ENCODE measurements at places on chromosomes 13 and 19. TPM values are rescaled to one million over a fixed set of nuclear protein-coding genes. Genes with fewer than 3 reads are reported as not detected.

Gene ERICH4
- total RNA-seq, result not detected

Gene POU2F2
- total RNA-seq, result not detected

Gene REEP6
- total RNA-seq, result 13.0 TPM

Gene CGB2
- not detected for total RNA-seq

DNA sequence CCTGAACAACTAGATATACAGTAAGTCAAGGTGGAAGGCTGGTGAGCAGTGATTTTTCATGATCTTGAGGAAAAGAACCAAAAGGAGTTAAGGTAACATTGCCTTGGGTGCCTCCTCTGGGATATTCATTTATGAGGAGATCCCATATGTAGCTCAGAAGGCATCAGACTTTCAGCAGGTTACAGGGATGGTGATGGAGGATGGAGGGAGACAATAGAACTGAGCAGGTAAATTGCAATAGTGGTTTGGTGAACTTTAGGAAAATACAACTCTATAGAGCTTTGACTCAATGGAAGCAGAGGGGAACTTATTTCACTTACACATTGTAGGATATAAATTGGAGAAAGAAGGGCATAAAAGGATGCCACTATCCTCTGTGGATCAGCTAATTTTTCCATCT, 243.4 kb upstream of the SPRY2 start:
- no peak overlapping the region for H3K4me3 ChIP-seq
- H3K36me3 ChIP-seq, result no peaks in the 10 kb centered on the region
- DNase-seq, result no peak
- no peaks in the 10 kb centered on the region for H3K27me3 ChIP-seq
- H3K4me1 ChIP-seq, result no peaks in the 10 kb centered on the region

DNA sequence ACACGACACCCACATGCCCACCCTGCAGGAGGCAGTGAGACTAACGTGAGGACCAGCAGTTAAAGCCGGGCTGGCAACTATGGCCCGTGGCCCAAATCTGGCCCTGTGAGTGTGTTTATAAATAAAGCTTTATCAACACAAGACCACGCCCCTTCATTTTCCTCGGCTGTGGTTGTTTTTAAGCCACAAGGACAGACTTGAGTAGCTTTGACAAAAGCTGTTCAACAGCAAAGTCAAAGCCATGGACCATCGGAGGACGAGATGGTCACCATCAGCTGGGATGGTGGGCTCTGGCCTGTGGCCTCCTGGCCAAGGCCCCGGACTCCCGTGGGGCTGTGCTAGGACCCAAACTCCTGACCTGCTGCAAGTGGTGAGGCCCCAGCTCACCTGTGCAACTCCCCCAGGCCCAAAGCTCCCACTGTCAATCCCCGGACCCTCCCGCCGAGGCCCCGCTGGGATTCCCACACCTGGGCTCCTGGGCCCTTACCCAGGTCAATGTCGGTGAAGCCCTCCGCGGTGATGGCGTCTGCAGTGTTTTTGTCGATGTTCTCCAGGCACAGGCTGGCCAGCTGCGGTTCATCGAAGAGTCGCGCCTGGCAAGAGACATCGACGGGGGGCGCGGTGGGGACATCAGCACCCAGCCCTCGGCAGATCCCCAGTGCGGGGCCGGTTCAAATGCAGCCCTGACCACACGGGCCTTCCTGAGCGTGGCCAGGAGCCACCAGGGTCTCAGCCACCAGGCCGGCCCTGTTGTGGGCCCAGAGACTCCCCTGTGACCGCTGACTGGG, 25.1 kb downstream of the BTBD2 start:
- H3K36me3 ChIP-seq, result peaks cover 2% of the 10 kb centered on the region
- peak; percentile 26 for DNase-seq
- H3K4me3 ChIP-seq, result no peak overlapping the region
- no peaks in the 10 kb centered on the region for H3K4me1 ChIP-seq

DNA sequence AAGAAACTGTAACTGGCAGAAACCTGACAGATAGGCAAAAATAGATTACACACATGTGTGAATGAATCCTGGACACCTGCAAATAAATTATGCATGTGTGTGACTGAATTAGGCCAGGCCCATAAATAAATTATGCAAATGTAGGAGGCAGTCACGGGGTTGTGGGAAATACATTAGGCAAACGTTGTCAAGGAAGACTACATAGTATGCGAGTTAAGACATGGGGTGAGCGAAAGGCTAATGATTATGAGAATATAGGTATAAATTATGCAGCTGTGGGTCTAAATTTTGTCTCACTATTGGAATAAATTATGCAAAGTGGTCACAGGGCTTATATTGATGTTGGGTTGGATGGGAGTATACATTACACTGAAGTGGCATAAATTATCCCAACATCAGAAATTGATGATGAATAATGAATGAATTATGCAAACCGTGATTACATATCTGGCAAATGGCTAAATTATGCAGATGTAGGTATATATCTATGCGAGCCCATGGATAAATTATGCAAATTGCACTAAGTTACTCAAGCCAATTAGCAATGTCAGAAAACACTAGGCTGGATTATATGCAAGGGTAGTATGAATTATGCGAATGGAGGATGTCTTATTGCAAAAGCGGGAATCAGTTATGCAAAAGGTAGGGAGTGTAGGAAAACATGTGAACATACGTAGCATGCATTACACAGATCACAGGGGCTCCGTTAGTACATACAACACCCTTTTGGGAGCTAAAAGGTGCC, 6.8 kb downstream of the SLC8A2 start:
- H3K27me3 ChIP-seq, result peaks cover 2% of the 10 kb centered on the region
- H3K27ac ChIP-seq, result no peak overlapping the region
- DNase-seq, result no peak
- H3K36me3 ChIP-seq, result no peaks in the 10 kb centered on the region
- no peaks in the 10 kb centered on the region for H3K4me1 ChIP-seq

- no peak overlapping the region for H3K4me3 ChIP-seq
- DNase-seq, result no peak
- no peaks in the 10 kb centered on the region for H3K4me1 ChIP-seq
- H3K27me3 ChIP-seq, result no peaks in the 10 kb centered on the region
- no peaks in the 10 kb centered on the region for H3K36me3 ChIP-seq
These were observed 31.3 kb upstream of the GTF3A start for GRCh38 chr13:27393101-27393500.

- H3K36me3 ChIP-seq, result no peaks in the 10 kb centered on the region
- DNase-seq, result no peak
- no peaks in the 10 kb centered on the region for H3K4me1 ChIP-seq
- H3K27ac ChIP-seq, result no peak overlapping the region
These were observed 1074.3 kb upstream of the SLC10A2 start for GRCh38 chr13:104140552-104140951.

- peaks cover 32% of the 10 kb centered on the region for H3K4me1 ChIP-seq
- no peaks in the 10 kb centered on the region for H3K36me3 ChIP-seq
- DNase-seq, result peak; percentile 62
- peak overlapping the region; percentile 28 for H3K4me3 ChIP-seq
- no peaks in the 10 kb centered on the region for H3K27me3 ChIP-seq
These were observed 2.5 kb downstream of the BSG start for GRCh38 chr19:574658-575526.

DNA sequence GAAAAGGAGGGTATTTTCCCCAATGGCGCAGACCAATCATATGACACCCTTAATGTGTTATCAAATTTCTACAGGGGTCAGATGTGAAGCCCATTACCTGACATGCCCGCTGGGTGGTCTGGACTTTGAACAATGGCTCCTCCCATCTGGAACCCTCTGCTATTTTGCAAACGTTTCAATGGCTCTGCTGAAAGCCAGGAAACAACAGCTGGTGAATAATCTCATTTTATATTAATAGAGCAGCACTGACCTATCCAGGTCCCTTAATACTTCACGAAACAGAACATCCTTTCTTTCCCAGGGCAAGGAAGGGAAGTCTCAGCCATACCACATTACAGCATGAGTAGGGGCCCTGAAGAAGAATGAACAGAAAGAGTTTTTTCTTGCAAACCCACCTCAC, 20.3 kb upstream of the KPNA3 start:
- no peaks in the 10 kb centered on the region for H3K4me1 ChIP-seq
- no peak overlapping the region for H3K4me3 ChIP-seq
- H3K27ac ChIP-seq, result no peak overlapping the region
- no peaks in the 10 kb centered on the region for H3K27me3 ChIP-seq
- no peak for DNase-seq

DNA sequence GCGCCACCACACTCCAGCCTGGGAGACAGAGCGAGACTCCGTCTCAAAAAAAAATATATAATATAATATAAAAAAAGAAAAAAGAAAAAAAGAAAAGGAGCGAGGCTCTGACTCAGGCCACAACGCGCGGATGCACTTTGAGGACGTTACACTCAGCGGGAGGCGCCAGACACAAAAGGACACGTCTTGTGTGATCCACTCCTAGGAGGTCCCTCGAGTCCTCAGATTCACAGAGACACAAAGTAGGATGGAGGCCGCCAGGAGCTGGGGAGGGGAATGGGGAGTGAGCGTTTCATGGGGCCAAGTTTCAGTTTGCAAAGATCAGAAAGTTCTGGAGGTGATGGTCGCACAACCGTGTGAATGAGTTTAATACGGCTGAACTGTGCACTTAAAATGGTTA, 8.5 kb upstream of the ABHD17A start:
- peaks cover 5% of the 10 kb centered on the region for H3K4me1 ChIP-seq
- no peak overlapping the region for H3K4me3 ChIP-seq
- no peaks in the 10 kb centered on the region for H3K27me3 ChIP-seq
- H3K36me3 ChIP-seq, result no peaks in the 10 kb centered on the region

DNA sequence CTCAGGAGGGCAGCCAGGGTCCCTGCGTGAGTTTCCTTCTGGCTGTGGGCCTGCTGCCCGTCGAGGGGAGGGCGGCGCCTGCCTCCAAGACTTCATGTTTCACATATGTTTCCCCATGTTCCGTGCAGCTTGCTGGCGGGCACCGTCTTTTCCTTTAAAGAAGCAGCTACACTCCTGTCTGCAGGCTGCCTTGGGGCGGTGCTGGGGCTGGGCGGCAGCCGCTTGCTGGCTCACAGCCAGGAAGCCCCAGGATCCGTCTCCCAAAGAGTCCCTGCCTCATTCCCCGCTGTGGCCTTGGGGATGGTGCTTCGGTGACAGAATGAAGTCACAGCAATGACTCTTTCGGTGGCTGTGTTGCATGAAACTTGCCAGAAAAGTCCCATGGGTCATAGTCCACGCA, 24.9 kb downstream of the PIAS4 start:
- peaks cover under 1% of the 10 kb centered on the region for H3K4me1 ChIP-seq
- no peak for DNase-seq
- no peaks in the 10 kb centered on the region for H3K36me3 ChIP-seq
- H3K27ac ChIP-seq, result no peak overlapping the region
- H3K4me3 ChIP-seq, result no peak overlapping the region

DNA sequence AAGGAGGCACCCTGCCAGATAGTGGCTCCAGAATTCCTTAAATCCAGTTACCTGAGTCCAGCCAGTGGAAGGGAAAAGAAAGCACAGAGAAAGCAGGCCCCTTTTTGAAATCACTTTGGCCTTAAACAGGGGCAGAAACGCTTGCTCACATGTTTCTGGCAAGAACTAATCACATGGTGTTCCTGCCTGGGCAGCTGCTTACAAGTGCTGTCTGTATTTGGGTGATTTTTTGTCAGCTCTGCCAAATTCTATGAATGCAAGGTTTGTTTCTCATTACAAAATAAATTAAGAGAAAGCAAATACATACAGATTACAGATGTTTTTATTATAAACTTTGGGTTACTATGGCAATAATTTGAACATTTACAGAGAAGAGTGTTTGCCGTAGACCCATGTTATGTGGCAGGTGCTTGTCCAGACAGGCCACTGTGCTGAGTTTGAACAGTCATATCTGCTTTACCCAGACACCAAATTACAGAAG, 1237.8 kb downstream of the SLITRK5 start:
- H3K4me3 ChIP-seq, result no peak overlapping the region
- no peak for DNase-seq
- H3K27me3 ChIP-seq, result no peaks in the 10 kb centered on the region
- no peaks in the 10 kb centered on the region for H3K36me3 ChIP-seq

- peak; percentile 91 for DNase-seq
- H3K4me1 ChIP-seq, result peaks cover 26% of the 10 kb centered on the region
- H3K27ac ChIP-seq, result peak overlapping the region; percentile 93
- H3K36me3 ChIP-seq, result no peaks in the 10 kb centered on the region
- no peaks in the 10 kb centered on the region for H3K27me3 ChIP-seq
These were observed 37.6 kb upstream of the C1QTNF9 start for GRCh38 chr13:24271601-24272451.

GRCh38 chr13:99813336-99814095, 158.1 kb downstream of the ZIC5 start:
- no peaks in the 10 kb centered on the region for H3K4me1 ChIP-seq
- DNase-seq, result no peak
- H3K4me3 ChIP-seq, result no peak overlapping the region
- no peaks in the 10 kb centered on the region for H3K36me3 ChIP-seq
- no peak overlapping the region for H3K27ac ChIP-seq

- H3K27me3 ChIP-seq, result no peaks in the 10 kb centered on the region
- H3K4me3 ChIP-seq, result no peak overlapping the region
- H3K4me1 ChIP-seq, result peaks cover 1% of the 10 kb centered on the region
- no peaks in the 10 kb centered on the region for H3K36me3 ChIP-seq
- no peak overlapping the region for H3K27ac ChIP-seq
- DNase-seq, result no peak
These were observed 75.1 kb downstream of the SLC15A1 start for GRCh38 chr13:98677398-98677797.

GRCh38 chr13:113656003-113656588, 1.9 kb downstream of the ATP4B start:
- DNase-seq, result peak; percentile 3
- no peak overlapping the region for H3K4me3 ChIP-seq
- H3K36me3 ChIP-seq, result no peaks in the 10 kb centered on the region
- no peaks in the 10 kb centered on the region for H3K27me3 ChIP-seq

GRCh38 chr19:12983091-12983490, 12.2 kb upstream of the NFIX start:
- H3K36me3 ChIP-seq, result no peaks in the 10 kb centered on the region
- no peak overlapping the region for H3K27ac ChIP-seq
- H3K27me3 ChIP-seq, result no peaks in the 10 kb centered on the region
- peak overlapping the region; percentile 28 for H3K4me3 ChIP-seq
- DNase-seq, result no peak

All from ovary (tissue), 10 donors.